ENCODE measurements at places on chromosomes 12 and 14.
A peak's percentile ranks its signal among the peaks of the same experiment; 100 is the strongest.

DNA sequence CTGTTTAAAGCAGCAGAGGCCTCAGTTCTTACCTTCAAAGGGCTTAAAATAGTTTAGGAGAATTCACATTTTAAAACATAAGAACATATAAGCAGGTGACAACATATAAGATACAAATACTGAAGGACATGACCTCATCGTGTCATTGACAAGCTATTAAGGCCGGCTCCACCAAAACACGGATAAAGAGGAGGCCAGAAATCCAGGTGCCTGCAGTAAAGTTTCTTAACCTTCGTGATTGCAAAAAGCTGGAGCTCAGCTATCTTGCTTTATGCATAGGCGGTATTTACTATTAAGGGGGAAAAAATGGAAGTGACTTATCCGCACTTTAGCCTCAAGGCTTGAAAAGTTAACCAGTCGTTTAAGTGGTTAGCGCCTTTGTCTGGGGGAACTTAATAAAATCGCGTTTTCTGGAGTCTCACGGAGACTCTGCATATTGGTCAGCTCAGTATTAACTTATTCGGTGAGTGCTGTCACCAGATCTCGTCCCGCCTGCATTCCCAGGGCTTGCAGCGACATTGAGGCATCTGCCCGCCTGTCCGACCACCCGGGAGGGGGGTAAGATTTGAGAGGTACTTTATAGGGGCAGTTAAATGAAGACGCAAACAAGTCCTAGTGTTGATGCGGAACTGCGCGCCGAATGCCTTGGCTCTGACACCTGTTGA lies 1.1 kb upstream of the SP1 start:
- DNase-seq: no peak

GRCh38 chr14:99579120-99579836 lies 24.7 kb downstream of the CCDC85C start:
- peak; percentile 12 for DNase-seq

GRCh38 chr12:34290381-34290995 lies 268.2 kb downstream of the ALG10 start:
- DNase-seq: no peak

- no peak for DNase-seq
Observed at GRCh38 chr12:21001778-21002177, 129.2 kb upstream of the SLCO1B1 start.

DNA sequence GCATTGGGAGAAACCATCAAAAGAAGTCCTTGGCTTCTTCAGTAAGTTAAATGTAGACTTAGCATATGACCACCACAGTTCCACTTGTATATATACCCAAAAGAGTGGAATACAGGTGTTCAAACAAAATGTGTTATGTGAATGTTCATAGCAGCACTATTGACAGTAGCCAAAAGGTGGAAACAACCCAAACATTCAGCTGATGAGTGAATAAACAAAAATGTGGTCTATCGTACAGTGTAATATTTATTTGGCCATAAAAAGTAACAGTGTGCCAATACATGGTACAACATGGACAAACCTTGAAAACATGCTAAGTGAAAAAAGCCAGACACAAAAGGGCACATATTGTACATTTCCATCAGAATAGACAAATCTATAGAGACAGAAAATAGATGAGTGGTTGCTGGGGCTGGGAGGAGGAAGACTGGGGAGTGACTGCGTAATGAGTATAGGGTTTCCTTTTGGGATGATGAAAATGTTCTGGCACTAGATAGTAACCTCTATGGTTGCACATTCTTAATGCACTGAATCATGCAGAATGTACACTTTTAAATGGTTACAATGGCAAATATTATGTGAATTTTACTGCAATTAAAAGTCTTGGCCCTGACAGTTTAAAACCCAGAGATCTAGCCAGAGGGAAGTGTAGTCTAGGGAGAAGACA lies 5.5 kb downstream of the ERP29 start:
- DNase-seq: peak; percentile 38

DNA sequence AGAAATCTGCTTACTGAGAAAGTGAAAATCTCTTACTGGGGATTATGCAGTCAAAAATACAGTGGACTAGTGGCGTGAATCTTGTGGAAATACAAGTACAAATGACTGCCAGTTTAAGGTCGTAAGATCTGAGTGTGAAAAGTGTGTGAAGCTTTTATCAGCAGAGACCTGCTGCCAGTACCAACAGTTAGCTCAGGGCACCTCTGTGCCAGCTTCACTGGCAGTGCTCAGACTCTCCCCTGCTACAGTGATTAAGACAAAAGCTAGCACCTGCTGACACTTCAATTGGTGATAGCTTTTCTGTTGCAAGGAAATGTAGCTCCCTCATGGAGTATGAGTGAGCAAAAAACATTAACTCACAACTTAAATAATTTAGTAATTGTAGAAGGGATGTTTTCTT lies 185.1 kb downstream of the ANO6 start:
- no peak for DNase-seq

DNA sequence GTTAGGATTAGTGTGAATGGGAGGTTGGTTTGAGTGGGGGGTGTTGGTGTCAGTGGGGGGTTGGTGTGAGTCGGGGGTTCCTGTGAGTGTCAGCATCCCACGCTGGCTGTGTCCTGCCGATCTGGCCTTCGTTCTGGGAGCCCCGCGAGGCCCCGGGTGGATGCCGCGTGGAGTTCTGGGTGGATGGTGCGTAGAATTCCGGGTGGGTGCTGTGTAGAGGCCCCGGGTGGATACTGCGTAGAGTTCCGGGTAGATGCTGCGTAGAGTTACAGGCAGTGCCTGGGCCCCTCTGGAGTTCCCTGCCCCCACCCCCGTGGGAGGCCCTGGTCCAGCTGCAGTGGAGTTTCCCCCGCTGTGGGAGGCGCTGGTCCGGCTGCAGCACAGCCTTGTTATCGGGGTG lies 8.7 kb downstream of the NOC4L start:
- no peak for DNase-seq

- DNase-seq: no peak
Observed at GRCh38 chr14:75279153-75279762, 630 bp downstream of the FOS start.

DNA sequence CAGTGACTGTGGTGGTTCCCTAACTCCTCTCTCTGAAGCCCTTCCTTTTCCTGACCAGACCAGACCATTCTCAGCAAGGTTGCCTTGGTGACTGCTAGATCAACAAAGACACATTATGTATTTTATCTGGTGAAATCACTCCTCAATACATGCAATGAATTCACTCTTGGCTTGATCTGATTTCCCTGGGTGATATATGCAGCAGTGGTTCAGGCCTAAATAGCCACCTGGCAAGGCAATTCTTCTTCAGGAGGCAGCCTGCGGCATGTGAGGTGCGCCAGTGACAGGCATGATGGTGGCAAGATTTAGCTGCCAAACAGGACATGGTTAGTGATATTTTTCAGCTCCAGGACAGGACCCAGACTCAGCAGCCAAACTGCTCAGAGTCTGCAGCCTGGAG lies 350.3 kb upstream of the CCDC196 start:
- DNase-seq: no peak

DNA sequence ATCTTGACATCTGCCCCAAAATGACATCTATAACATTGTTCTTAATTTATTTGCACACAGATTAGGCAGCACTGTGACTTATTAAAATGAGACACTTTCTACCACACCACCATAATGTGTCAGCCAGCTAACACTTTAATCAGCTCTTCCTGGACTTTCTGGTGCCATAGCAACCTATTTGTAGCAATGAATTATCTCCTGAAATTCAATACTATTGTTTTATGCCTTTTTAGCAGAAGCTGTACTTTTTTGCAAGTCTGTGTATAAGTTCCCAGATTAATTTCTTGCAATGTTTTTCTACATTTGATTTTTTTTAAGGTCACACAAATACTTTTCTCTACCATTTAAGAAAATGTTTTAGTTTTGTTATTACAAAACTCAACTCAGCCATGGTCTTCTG lies 72.8 kb upstream of the SAV1 start:
- DNase-seq: no peak

DNA sequence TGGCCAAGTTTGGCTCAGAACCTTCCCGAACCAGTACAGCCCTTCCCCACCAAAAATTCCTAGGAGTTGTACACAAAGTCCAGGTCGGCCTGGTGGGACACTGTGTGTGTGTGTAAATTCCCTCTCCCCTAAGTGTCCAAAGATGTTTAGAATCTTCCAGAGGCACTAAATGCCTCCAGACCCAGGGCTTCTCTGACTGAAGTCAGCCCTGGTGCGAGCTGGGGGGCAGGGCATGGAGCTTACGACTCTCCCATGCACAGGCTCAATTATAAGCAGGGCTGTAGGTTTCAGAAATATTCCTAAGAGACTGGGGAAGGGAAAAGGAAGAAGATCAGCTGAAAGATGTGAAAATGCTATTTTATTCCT lies 106.9 kb upstream of the ATF7IP start:
- DNase-seq: no peak

DNA sequence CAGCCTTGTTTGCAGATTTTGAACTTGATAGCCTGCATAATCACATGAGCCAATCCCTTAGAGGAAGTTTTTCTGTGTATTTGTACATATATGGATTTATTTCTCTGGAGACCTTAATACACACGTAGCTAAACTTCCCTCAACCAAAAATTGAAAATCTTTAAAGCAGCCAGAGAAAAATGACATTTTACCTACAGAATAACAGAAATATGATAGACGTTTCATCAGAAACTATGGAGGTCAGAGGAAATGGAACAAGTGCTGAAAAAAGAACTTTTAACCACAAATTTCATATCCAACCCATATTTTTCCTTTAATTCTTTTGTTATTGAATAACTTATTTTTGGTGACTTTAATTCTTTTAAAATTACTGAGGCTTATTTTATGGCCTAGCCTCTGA lies 177.7 kb downstream of the CCDC91 start:
- DNase-seq: no peak

GRCh38 chr12:113818283-113818682 lies 147.8 kb downstream of the RBM19 start:
- DNase-seq: no peak

DNA sequence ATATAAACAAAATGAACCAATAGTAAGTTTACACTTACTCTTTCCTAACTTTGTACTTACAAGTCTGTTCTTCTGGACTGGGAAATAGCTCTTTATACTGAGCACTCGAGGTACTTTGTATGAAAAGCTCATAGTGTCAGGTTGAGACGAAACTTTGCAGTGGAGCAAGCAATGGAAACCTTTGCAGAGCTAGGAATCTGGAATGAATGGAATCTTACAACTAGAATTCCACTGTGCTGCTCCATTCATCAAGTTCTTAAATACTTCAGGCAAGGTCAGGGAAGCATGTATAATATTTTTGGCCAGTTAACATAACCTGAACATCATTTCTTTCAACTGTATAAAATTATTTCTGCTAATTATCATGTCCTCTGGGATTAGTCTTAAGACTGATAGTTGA lies 1327.5 kb upstream of the FLRT2 start:
- DNase-seq: no peak

GRCh38 chr12:74791365-74791764 lies 253.7 kb downstream of the ATXN7L3B start:
- no peak for DNase-seq

GRCh38 chr12:82361461-82361915 lies 3.2 kb downstream of the METTL25 start:
- no peak for DNase-seq

DNA sequence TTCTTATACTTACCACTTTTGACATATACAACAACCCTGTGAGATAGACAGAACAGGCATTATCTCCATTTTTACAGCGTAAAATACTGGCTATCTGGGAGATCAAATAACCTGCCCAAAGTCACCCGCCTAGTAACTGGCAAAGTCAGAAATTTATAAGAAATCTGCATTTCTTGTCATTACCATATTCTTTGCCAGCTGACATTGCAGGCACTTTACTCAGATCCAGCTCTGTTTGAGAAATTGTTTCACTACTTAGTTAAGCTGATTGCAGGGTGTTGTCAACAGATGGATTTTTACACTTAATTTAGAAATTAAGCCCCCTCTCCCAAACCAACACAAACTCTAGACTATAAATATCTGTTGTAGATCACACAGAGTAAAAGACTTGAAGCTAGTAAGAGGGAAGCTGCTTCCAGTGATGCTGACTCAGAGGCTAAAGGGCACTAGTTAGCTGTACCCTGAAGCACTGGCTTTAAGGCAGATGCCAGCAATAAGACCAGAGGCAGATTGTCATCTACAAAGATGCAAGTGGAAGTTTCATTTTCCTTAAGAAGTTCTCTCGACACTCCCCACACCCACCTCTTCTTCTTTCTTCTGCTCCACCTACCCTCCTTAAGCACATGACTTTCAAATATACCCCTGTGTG lies 153.1 kb downstream of the ANO6 start:
- DNase-seq: no peak
